Activated T-helper 1 cell treated with anti-CD3 and anti-CD28 coated beads, Interleukin-2, amount 50 U/mL, for 16 hours (primary cell): ENCODE measurements at places on chromosomes 7 and 10.

GRCh38 chr10:89062861-89063260, 72.3 kb downstream of the FAS start:
- no peak for DNase-seq

DNA sequence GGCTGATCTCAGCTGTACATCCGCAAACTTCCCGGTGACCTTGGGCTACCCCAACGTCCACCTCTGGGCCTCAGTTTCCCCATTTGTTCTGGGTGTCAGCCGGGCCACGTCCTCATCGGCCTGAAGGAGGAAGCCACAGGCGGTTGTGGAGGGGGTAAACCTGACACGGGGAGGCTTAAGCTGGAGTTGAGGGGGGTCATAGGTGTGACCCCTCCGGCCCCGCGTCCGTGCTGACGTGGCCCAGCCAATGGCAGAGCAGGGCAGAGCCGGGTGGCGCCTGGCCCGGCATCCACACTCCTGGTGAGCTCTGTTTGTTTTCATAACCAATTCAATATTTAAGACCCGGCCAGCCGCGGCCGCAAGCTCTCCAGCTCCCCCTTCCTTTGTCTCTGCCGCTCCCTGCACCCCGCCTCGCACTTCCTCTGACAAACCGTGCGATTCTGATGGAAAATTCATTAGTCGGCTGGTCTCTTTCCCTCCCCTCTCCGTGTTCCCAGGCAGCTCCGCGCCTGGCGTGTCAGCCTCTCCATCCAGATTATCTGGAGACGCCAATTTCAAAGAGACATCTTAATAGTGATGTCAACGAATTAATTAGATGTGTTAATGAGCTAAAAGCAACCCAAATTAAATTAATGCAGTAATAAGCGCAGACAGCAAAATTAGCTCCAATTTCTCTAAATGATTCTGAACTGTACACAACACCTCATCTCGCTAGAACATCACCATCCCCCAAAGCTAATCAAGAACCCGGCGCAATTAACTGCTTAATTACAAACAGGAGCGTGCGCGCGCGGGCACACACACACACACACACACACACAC, 55.4 kb downstream of the MICALL2 start:
- DNase-seq = no peak

DNA sequence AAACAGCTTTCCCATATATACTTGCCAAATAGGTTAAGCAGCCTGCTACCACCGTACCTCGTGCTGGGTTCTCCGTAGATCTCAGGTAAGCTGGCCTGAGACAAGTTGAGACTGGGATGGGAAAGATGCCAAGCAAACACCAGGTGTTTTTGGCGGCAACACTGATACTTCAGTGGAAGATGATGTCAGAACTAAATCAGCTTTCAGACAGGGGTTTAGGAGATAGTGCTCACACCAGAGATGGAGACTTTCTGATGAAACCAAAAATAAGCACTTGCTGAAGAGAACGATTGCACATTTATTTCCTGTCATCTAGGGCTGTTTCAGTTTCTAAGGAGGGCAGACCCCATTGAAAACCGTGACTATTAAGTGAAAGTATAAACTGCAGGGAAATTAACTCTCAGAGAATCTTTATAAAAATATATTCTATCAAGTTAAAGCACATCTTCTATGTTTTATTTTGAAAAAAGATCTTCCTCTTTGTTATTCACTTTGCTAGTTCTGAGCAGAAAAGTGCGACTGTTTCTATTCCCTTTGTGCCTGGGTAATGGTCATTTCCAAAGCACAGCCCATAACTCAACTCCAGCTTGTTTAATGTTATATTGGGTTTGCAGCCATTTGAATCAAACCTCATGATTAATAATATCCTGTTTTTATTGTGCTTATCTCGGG, 149.9 kb downstream of the CPED1 start:
- DNase-seq = no peak

DNA sequence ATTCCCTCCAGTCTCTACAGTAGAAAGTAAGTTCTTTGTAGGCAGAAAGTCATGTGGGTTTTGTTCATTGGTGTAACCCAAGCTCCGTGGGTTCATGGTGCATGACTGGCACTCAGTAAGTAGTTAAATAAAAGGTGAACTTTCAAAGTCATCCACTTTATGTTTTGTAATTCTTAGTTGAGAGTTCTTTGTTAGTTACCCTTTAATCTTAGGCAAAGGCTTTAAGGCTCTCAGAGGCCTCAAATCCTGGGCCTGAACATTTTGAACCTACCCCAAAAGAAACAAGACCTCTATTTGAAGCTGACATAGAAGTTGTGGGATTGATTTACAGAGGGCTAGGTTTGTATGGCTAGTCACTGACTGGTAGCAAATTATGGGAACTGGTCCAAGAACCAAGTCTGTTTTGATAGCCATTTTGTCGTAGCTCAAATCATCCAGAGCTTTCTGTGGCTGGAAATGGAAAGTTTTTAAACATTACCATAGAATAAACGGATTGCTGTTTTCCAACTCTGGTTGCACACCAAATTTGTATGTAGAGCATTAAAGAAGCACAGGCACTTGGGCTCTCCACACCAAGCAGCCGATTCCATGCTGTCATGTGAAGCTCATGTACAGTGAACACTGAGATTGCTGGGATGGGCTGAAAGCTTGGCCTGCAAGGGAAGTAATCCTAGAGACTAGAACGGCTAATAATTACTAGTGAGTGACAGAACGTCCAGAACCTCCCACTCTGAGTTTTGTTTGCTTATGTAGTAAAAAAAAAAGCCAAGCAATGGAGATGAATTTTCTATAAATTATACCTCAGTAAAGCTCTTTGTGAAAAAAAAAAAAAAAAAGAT, 53.5 kb downstream of the DENND11 start:
- DNase-seq = no peak

DNA sequence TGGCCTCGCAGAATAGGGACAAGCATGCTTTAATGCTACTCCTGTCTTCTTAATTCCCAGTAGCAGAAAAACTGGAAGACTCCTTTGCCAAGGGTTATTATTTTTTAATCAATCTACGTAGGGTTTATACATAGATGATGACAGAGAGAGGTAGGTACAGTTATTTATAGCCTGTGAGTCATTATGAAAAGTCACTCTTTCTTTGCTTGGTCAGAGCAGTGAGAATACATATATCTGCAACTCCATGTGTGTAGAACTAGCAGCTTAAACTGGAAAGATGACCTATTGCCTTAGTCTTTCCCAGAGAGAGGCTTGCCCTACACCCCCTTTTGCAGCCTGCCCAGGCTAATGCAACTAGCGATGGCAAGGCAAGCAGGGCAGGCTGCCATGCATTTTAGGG, 1050.6 kb downstream of the NRG3 start:
- DNase-seq = no peak

DNA sequence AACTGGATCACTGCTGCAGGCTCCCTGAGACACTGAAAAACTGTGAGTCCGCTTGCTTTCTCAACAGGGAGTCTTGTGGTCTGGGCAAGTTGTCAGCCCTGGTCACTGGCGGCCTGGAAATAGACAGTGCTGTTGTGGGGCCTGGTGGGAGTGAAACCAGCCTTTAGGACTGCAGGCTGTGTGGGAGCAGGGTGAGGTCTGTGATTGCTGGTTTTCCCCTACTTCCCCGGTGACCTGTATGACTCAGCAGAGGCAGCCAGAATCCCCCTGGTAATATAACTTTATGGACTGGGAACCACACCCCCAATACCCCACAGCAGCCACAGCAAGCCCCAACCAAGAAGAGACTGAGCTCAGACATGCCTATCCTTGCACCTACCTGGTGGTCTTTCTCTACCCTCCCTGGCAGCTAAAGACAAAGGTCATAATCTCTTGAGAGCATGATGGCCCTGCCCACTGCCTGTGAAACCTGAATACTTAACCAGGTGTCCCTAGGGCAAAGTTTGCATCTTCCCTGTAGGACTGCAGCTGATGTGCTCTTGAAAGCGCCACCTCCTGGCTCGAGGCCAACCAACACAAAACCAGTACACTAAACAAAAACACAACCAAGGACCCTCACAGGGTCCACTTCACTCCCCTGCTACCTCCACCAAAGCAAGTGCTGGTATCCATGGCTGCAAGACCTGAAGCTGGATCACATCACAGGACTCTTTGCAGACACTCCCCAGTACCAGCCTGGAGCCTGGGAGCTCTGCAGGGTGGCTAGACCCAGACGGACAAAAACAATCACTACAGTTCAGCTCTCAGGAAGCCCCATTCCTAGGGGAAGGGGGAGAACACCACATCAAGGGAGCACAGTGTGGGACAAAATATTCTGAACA, 7.2 kb upstream of the ADAM22 start:
- no peak for DNase-seq

DNA sequence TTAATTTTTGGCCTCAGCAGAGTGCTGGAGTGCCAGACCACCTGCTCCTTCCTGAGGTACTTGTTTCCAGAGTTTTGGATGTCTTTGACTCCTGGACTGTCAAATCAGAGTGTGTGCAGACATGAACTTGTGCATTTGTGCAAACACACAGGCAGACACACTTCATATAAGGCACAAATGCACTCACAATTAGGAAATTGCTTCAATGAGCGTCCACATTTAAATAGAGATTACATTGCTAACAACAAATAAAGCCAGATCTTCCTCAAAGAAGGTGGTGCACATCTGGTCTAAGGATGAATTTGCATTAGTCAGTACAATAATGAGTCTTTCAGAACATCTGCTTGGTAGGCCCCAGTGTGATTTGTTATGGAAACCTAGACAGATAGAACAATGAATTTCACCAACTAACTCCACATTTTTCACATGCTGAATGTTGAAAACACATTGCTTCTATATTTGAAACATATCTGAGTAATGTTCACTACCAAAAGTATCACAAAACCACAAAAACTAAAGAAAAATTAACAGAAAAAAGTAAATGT, 266.7 kb upstream of the INHBA start:
- DNase-seq = no peak

DNA sequence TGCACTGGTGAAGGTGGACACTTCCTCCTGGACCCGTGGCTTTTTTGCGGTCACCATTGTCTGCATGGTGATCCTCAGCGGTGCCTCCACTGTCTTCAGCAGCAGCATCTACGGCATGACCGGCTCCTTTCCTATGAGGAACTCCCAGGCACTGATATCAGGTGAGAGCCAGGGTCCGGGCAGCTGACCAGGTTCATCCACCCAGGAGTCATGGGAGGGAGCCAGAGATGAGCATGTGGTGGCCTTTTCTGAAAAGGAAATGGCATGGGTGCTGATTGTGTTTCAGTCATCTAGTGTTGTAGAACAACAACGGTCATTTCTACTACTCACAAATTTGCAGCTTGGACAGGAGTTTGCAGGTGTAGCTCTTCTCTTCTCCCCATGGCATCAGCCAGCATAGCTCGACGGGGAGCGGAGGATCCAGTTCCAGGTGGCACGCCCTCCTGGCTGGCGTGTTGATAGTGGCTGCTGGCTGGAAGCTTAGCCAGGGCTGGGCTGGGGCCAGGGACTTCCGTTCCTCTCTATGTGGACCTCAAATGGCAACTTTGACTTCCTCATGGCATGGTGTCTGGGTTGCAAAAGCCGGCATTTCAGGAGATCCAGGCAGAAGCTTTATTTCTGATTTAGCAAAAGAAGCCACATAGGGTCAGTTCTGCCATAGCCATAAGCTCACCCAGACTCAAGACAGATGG, 32.7 kb downstream of the SLC29A3 start:
- DNase-seq = no peak

DNA sequence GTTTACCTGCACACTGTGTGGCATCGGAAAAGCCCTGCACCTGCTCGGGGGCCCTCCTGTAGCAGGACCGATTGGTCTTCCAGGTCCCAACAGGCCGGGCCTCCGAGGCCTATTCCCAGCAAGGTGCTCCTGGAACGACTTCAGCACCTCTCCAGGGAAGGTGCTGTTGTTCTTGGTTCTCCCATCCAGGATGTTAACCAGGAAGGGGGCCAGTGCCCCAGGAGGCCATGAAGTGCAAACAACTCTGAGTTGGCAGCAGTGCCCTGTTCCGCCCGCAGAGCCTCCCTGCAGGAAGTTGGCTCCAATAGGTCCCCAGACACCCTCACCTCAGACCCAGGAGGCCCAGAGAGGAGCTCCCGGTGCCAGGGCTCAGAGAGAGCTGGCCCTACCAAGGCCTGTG, 64.0 kb upstream of the DUSP5 start:
- no peak for DNase-seq

- no peak for DNase-seq
Measured at GRCh38 chr7:101915000-101915399, 97.6 kb downstream of the CUX1 start.

DNA sequence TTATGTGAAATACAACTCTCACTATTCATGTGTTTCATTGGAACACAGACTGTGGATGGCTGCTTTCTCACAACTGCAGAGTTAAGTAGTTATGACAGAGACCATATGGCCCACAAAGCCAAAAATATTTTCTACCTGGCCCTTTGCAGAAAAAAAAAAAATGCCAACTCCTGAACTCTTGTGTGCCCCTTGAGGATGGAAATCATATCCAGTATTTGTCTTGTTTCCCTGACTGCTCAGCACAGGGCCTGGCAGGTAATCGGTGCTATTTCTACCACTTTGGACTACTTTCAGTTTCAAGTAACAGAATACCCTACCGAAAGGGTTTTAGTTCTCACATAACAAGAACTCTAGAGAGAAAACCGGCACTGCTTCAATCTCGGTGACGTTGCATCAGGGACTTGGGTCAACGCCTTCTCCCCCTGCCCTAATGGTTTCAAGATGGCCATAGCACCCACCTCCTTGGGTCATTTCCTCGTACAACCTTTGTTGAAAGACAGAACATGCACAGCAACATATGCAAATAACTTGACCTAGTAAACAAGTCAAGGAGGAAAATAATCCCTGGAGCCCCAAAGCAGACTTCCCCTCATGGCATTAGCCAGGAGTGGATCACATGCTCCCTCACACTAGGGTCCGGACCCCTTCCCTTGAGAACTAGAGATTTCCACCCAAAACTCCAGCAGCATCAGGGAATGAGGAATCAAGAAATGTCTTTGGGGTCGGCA, 11.8 kb upstream of the GPNMB start:
- no peak for DNase-seq

DNA sequence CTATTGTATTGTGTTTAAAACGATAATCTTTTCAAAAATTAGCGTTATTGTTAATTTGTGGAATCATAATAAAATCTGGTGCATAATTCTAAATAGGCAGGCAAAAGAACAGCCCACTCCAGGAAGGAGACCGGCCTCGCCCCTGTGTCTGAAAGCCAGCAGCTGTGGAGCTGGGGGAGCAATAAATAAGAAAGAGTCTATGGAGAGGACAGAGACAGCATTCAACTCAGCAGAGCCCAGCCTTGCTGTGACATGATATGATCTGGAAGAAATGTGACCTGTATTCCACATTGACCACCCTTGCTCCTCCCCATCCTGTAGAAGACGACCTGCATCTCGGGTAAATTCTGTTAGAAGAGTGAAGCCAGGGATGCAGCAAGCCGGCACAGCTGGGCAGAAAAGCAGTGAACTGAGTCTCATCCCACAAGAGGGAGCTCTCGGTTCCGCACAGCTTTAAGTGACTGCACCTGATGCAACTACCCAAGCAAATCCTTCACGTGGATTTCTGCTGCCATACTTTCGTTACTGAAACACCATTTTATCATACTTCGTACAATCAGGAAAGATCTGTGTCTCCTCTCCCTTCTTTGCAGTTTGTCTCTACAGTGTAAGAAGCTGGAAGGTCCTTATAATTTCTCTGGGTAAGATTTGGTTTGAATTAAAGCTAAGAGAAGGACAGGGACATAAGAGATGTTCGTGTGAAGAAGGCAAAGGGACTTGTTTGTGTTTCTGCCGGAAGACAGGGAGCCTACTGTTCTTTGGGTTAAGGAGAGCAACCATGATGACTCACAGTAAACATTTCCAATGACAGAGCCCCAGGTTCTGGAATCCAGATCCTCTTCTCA, 427.1 kb downstream of the GPAM start:
- DNase-seq = no peak

GRCh38 chr10:21754410-21755011, 220.5 kb downstream of the MLLT10 start:
- no peak for DNase-seq

GRCh38 chr7:151838861-151839381, 38.0 kb downstream of the PRKAG2 start:
- no peak for DNase-seq
